RPMI8226 (cell line): ENCODE measurements at places on chromosomes 7 and 10.

GRCh38 chr7:47376991-47377616 is 204.8 kb downstream of the TNS3 start:
- DNase-seq: no peak

DNA sequence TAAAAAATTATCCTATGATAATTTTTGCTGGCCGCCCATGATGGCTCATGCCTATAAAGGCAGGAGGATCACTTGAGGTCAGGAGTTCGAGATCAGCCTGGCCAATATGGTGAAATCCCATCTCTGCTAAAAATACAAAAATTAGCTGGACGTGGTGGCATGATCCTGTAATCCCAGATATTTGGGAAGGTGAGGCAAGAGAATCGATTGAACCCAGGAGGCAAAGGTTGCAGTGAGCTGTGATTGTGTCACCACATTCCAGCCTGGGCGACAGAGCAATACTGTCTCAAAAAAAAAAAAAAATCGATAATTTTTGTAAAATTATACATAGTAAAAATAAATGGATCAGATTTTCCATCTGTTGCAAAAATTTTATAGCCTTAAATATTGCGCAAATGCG is 31.7 kb upstream of the CDK14 start:
- DNase-seq: no peak

DNA sequence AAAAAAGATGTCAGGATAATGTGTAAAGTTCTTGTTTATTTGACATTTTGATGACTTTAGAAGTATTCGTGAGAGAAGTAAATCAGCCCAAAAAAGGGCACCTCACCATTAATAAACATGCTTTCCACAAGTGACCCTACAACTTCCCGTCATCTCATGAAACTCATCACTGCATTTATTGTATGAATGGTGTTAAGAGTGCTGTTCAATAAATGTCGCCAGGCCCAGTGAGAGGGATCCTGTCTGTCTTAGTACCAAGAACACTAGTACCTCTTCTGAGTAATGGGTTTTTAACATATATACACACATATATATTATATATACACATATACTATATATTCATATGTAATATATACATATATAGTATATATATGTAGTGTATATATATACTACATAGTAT is 61.9 kb downstream of the TMEM26 start:
- DNase-seq: no peak

DNA sequence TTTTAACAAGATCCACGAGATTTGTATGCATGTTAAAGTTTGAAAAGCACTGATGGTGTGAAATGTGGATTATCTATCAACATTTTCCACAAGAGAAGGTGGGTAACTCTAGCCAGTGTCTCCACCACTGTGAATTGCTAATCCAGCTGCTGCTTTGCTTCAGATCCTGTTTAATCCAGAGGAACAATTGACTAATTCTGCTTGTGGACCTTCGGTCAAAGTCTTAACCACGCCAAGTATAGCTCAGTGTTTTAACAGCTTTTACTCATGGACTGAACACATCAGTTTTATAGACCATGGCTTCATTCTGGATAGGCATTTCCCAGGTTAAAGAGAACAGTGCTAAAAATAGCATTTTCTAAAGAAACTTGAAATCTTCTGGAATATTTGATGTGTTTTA is 23.5 kb downstream of the ADK start:
- DNase-seq: no peak

GRCh38 chr7:123218866-123219265 is 19.1 kb upstream of the SLC13A1 start:
- no peak for DNase-seq

DNA sequence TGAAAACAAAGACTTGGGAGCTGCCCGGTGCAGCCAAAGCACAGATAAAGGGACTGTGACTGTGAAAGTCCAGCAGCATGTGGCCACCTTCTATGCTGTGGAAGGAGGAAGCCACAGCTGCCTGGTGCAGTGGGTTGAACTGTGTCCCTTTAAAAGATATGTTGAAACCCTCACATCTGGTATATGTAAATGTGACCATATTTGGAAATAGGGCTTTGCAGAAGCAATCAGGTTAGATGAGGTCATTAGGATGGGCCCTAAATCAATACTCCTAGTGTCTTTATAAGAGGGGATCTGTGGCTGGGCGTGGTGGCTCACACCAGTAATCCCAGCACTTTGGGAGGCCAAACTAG is 136.9 kb downstream of the GLI3 start:
- no peak for DNase-seq

DNA sequence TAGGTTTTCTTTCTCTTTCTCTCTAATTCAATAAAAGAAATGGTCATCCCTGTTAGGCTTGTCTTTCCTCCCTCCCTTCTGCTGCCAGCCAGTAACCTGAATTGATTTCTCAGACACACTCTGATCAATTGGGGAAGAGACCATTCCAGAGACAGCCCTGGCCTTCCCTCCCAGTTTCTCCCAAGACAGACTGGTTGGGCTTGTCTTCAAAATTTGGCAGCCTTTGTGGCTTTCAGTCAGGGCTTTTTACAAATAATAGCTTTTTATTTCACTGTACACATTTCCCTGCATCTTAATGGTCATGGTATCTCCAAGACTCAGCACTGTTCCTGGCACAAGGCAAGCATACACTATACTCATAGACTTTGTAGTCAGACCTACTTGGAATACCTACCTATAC is 33.9 kb downstream of the BCAP29 start:
- no peak for DNase-seq

DNA sequence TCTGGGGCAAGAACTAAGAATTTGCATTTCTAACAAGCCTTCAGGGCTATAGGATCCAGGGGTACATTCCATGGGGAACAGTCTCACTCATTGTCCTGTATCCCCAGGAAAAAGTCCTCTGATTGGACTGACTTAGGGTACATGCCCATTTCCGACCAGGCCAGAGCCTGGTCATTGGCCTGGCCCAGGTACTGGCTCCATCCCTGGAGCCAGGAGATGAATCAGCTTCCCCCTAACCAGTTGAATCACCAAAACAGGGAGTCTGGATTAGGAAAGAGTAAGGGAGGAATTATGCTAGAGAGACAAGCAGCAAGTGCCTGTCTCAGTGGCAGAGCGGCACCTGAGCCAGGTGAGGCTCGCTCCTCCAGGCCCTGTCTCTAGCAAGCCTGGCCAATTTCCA is 137.5 kb downstream of the FGFR2 start:
- no peak for DNase-seq

GRCh38 chr10:14603534-14604102 is 171.1 kb downstream of the FAM107B start:
- DNase-seq: peak; percentile 43

- no peak for DNase-seq
Measured at GRCh38 chr10:116636976-116637375, 16.2 kb downstream of the PNLIPRP2 start.

- no peak for DNase-seq
Measured at GRCh38 chr10:52359441-52359840, 45.4 kb downstream of the DKK1 start.

DNA sequence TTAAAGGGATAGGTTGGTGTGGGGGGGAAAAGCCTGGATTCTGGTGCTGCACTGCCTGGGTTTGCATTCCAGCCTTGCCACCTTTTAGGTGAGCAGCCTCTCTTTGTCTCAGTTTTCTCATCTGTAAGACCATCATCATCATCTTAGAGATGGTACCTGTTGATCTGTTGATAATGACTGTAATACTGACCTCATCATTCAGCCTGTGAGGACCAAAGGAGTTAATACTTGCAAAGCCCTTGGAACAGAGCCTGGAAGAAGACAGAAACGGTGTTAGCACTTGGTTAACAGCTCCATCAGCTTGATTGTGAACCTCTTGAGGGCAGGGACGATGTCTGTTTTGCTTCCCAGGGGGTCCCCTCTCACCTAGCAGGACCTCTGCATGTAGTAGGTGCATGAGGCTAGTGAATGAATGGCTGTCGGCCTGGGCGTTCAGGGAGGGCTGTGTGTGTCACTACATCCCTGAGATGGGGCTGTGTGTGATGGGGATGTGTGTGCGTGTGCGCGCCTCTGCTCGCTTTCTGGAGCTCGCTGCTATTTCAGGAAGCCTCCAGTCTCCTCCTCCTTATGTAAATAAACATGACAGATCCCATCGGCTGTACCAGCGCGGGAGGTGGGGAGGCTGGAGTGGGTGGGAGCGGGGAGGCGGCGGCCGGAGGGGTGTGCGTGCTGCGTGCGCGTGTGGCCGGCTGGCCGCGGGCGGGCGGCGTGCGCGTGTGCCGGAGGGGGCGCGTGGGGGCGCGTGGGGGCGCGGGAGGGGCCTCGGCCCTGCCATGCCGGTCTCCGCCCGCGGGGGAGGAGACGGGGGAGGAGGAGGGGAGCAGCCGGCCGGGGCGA is 61.2 kb downstream of the NEURL1 start:
- DNase-seq: peak; percentile 34

GRCh38 chr7:80841423-80841955 is 77.4 kb downstream of the SEMA3C start:
- no peak for DNase-seq

- no peak for DNase-seq
Measured at GRCh38 chr10:125812128-125812750, 10.8 kb downstream of the UROS start.

DNA sequence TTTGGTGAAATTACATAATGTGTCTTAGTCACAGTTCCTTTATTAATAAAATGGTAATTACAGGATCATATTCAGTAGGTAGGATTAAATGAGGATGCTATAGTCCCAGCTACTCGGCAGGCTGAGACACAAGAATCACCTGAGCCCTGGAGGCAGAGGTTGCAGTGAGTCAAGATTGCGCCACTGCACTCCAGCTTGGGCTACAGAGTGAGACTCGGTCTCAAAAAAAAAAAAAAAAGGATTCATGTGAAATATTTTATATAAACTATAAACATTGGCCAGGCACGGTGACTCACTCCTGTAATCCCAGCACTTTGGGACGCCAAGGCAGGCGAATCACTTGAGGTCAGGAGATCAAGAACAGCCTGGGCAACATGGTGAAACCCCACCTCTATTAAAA is 197.9 kb downstream of the IMMP2L start:
- DNase-seq: no peak

DNA sequence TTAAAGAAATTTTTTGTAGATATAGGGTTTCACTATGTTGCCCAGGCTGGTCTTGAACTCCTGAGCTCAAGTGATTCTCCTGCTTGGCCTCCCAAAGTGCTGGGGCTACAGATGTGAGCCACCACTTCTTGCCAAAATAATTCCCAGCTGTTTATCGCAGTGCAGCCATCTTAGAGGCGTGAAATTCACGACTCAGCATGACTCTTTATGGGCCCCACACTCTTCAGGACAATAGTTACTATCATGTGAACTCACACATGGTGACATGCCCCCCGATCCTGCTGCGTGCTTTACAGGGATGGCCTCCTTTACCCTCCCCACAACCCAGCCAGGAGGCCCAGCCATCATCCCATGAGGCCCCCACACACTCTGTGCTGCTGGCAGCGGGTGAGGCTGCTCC is 4.6 kb downstream of the COX19 start:
- DNase-seq: no peak

DNA sequence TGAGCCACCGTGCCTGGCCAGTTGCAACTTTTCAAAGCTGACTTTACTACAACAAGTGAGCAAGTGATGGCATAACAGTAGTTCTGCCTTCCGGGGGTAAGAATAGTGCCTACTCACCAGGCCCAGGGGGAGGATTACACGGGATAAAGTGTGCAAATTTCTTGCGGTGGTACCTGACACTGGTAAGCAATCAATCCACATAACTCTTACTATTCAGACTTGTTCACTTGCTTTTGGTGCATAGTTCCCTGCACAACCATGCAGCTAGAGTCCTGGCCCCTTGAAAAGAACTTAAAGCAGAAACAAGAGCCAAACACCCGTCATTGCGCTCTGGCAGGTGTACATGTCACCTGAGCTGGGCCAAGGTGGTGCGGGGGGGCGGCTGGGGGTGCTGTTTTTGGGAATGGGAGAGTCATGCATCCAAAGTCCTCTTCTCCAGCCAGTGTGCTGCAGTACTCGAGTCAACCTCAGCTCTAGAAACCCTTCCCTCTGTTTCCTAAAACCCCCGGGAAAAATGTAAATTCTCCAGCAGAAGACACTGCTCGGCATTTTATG is 5.4 kb upstream of the COBL start:
- no peak for DNase-seq

GRCh38 chr7:56287429-56288138 is 171.4 kb upstream of the NUPR2 start:
- DNase-seq: no peak

- DNase-seq: no peak
Measured at GRCh38 chr10:100072514-100072913, 9.2 kb downstream of the CPN1 start.

GRCh38 chr10:133225707-133226191 is 4.3 kb upstream of the UTF1 start:
- no peak for DNase-seq

- no peak for DNase-seq
Measured at GRCh38 chr7:18913106-18913505, 204.3 kb downstream of the TWIST1 start.

DNA sequence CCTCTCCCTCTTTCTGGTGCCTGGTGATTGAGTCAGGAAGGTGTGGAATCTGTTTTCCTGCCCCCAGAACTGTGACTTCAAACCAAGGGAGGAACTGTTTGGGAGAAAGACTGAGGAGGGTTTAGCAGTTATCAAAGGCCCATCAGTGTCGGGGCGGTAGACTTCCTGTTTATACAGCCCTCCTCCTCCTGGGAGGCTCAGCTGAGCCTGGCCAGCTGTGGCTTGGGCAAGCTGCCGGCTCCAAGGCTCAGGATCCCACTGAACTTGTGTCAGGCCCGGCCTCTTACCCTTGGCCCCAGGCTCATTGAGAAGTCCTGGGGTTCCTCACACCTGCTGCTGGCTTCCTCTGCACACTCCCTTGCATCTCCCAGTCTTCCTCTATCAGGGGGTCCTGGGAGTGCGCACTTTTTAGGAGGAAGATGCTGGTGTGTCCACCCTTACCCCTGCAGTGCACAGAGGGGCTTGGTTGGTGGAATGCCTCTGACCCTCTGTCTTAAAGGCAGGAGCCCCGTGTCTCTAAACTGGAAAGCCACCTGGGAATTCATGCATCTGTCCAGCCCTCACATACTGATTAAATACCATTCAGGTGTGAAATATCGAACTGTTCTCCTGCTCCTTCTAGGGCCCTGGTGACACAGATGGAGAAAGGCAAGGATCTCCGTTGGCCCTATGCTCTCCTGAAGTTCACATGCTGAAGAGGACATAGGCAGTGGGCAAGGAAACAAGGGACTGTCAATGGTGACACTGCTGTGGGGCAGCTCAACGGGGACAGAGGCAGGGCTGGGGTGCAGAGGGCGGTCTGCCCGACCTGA is 32.4 kb downstream of the CXCL12 start:
- DNase-seq: no peak

GRCh38 chr7:159249671-159250070 is 105.0 kb upstream of the VIPR2 start:
- no peak for DNase-seq

GRCh38 chr7:132117181-132117580 is 459.1 kb downstream of the PLXNA4 start:
- no peak for DNase-seq

DNA sequence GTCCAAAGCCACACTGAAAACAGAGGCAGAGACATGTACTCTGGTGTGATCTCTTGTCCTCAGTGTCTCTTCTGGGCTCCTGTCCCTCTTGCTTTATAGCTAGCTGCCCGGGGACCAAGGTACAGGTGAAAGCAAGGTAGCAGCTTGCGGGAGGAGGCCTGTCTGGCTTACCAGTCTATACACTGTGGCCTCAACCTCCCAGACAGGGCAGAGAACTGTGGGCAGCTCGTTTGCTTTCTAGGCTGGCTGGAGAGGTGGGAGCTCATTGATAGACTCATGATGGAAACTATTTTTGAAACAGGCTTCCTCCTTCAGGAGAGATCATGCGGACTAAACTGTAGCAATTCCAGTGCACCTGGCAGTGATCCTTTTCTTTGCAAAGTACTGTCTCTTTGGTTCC is 4.6 kb downstream of the CYREN start:
- DNase-seq: no peak
